Skin of body (tissue), 3 donors: ENCODE measurements at places on chromosomes 7 and 10. TPM values are rescaled to one million over a fixed set of nuclear protein-coding genes. Genes with fewer than 3 reads are reported as not detected.

Gene AOAH
- 5.8 TPM for total RNA-seq

Gene ACSM6
- 4.5 TPM for total RNA-seq

Gene HECTD2
- total RNA-seq, result 20.4 TPM

Gene GSTO1
- 46.6 TPM for total RNA-seq

Gene CPXM2
- total RNA-seq, result 4.9 TPM

Gene AGR2
- 21.7 TPM for total RNA-seq

Gene SPDYE5
- total RNA-seq, result not detected

Gene PTPN20
- total RNA-seq, result 3.2 TPM

Gene STEAP1B
- 2.0 TPM for total RNA-seq

Gene GTF2IRD1
- 18.1 TPM for total RNA-seq

Gene CYP26C1
- not detected for total RNA-seq

Gene FAM241B
- total RNA-seq, result 1.7 TPM

Gene ANXA8L1
- total RNA-seq, result 51.0 TPM

Gene ANKRD1
- 10.9 TPM for total RNA-seq

Gene C7orf33
- total RNA-seq, result not detected

Gene MOGAT3
- not detected for total RNA-seq

Gene C10orf143
- total RNA-seq, result 1.4 TPM

Gene DDX50
- 41.7 TPM for total RNA-seq

Gene AFAP1L2
- total RNA-seq, result 24.9 TPM

Gene ZNF680
- total RNA-seq, result 25.5 TPM

Gene OR2A42
- 0.10 TPM for total RNA-seq

DNA sequence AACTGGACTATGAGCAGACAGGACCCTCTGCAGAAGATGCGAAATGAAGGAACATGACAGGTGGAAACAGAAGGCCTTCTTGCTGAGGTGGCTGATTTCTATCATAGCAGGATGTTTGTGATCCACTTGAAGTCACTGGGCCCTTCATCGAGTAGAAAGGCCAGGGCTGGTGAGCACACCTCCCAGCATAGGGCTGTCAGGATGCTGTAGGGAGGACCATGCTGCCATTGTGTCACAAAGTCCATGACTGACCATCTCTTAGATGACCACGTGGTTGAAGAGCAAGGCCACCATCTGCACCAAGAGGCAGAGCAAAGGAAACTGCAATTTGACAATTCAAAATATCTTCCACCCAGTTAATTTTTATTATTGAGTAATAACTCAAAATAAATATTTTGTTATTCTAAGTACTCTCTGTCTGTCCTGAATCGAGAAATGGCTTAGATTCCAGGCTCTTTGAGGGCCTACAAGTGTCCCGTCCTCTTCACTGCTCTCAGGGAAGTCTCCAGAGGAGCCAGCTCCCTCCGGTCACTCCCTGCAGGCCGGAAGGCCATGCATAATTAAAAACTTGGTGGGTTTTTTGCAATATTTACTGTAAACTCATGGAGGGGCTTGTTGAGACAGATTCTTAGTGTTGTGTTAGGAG lies 249.3 kb upstream of the ZMIZ1 start:
- no peak for DNase-seq

- DNase-seq, result no peak
Observed at GRCh38 chr7:142153400-142153799, 41.9 kb downstream of the MGAM2 start.

GRCh38 chr10:127715782-127716378 lies 21.1 kb upstream of the FOXI2 start:
- DNase-seq, result no peak

- no peak for DNase-seq
Observed at GRCh38 chr7:73907554-73908122, 46.7 kb downstream of the TMEM270 start.

- no peak for DNase-seq
Observed at GRCh38 chr7:151185762-151186639, 1.0 kb downstream of the ASB10 start.

DNA sequence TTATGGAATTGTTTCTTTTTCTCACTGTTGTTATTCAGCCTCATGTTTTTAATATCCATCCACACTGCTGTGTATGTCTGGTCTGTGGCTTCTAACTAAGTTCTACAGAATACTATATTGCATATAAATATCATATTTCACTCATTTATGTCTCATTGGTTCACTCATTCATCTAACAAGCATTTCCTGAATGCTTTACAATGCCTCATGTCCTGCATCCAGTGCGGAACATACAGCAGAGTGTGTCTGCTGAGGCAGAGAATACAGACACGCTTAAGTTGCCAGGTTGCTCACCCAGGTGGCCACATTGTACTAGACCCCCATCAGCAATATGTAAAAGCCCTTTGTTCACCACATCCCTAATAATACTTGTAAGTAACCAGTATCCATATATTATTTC lies 111.8 kb upstream of the CNTNAP2 start:
- no peak for DNase-seq

GRCh38 chr10:82266438-82266837 lies 391.4 kb downstream of the NRG3 start:
- DNase-seq, result no peak

DNA sequence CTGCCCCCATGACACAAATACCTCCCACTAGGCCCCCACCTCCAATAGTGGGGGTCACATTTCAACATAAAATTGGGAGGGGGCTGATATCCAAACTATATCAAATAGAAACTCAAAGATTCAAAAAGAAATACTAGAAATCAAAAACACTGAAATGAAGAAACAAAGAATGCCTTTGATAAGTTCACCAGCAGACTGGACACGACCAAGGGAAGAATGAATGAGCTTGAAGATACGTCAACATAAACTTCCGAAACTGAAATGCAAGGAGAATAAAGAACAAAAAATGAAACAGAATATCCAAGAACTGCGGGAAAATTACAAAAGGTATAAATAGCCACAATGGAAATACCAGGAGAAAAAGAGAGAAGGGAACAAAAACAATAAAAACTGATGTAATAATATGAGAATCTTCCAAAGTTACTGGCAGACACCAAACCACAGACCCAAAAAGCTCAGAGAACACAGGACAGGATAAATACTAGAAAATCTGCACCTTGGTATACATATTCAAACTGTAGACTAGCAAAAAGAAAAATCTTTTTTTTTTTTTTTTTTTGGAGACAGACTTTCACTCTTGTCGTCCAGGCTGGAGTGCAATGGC lies 49.5 kb downstream of the BRI3 start:
- DNase-seq, result no peak

GRCh38 chr10:75468612-75469005 lies 37.2 kb downstream of the LRMDA start:
- no peak for DNase-seq

DNA sequence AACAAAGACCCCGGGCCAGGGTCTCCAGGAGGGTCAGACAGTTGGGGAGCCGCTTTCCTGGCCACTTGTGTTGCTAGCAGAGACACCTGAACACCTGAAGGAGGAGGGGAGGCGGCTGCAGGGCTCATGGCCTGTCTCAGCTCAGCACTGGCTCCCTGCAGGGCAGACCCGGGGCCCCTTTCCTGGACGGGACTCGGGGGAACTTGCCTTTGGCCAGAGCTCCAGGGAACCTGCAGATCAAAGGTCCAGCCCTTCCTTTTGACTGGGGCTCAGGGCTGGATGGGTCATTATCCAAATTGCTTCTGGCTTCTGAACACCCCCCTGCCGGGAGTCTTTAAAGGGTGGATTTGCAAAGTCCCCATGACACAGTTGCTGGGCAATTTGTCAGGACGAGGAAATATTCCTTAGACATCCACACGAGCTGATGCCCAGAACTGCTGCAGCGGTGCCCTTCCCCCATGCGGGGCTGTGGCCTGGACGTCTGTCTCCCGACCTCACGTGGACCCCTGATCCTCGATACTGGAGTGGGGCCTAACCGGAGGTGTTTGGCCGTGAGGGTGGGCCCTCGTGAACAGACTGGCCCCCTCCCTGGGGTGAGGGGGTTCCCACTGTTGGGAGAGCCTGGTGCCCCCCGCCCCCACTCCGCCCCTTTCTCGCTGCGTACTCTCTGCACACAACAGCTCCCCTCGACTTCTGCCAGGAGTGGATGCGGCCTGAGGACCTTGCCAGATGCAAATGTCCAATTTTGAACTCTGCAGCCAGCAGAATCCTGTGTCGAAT lies 194.3 kb downstream of the ELFN1 start:
- DNase-seq, result no peak

- DNase-seq, result no peak
Observed at GRCh38 chr10:67657775-67658174, 38.2 kb downstream of the CTNNA3 start.

DNA sequence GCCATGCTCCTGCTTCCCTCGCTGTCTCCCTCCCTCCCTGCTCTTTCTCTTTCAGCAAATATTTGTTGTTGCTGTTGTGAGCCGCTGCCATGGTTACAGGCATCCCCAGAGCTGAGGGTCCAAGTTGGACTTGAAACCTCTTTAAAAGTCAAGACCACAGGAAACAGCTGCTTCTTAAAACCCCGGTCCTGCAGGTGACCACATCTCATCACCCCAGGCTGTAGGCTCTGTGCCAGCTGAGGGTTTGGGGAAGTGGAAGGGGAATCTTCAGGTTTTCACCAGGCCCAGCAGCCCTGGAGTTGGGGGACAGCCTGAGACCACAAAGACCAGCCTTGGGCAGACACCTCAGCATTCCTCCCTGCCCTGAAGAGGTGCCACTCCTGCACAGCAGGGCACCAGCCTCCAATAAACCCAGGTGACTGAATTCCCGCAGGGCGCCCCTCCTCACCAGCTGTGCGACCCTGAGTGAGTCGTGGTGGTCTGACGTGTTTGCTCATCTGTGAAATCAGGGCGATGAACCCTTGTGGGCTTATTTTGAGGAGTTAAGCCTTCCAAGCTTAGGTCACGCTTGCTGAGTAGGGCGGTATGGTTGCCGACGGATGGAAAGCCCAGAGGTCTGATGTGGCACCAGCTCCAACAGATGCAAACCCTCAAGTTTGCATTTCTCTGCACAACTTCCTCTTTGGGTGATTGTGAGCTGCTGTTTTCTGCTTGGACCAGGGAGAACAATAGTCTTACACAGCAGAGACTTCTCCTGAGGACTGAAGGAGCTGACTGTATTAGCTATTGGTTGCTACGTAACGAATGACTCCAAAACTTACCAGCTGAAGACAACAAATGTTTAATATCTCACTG lies 24.8 kb downstream of the NPTX2 start:
- peak; percentile 14 for DNase-seq

DNA sequence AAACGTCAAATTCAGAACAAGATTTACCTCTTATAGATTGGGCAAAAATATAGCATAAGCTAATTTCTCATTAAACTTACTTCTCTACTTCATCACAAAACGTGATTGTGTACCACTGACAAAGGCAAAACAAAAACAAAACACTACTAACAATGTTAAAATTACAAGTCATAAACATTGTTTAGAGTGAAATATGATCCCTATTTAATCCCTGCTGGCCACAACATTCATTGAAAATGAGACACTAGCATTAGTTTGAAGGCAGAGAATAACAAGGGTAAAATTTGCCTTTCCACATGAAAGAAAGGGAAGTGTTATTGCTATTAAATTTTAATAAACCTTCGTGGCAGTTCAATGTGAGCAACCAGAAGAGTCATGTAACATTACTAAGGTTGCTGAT lies 45.0 kb downstream of the SEMA3A start:
- DNase-seq, result no peak

- no peak for DNase-seq
Observed at GRCh38 chr7:25619963-25620799, 391.9 kb upstream of the NPVF start.

DNA sequence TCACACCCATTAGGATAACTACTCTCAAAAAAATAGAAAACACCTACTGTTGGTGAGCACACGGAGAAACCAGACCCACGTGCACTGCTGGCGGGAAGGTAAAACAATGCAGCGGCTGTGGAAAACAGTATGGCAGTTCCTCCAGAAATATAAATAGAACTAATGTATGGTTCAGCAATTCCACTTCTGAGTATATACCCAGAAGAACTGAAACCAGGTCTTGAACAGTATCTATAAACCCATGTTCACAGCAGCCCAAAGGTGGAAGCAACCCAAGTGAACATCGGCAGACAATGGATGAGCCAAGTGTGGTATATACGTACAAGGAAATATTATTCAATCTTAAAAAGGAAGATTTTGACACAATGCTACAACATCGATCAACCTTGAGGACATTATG lies 164.7 kb downstream of the ZMYND11 start:
- DNase-seq, result no peak

GRCh38 chr10:5608608-5609220 lies 57.7 kb downstream of the ASB13 start:
- no peak for DNase-seq

GRCh38 chr7:1154172-1154739 lies 5.7 kb downstream of the ZFAND2A start:
- no peak for DNase-seq

- DNase-seq, result peak; percentile 26
Observed at GRCh38 chr10:91653219-91653870, 20.5 kb upstream of the PPP1R3C start.

GRCh38 chr10:88913127-88913526 lies 33.1 kb downstream of the STAMBPL1 start:
- DNase-seq, result peak; percentile 23

GRCh38 chr7:91953618-91954017 lies 13.0 kb downstream of the AKAP9 start:
- DNase-seq, result no peak

DNA sequence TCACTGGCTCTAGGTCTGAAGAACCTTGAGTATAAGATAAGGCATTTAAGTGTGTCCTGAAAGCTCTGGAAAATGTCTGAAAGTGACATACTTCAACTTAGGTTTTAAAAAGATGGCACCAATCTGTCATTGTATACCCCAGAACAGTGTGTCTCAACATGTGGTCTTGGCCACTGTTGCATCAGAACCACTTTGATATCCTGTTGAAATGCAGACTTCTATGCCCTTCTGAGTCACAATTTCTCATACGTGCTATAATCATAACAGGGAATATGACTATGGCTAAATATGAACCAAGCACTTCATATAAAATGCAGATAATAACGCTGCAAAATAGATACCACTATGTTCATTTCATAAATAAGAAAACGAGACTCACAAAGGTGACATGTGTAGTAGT lies 38.0 kb upstream of the GPAM start:
- no peak for DNase-seq

DNA sequence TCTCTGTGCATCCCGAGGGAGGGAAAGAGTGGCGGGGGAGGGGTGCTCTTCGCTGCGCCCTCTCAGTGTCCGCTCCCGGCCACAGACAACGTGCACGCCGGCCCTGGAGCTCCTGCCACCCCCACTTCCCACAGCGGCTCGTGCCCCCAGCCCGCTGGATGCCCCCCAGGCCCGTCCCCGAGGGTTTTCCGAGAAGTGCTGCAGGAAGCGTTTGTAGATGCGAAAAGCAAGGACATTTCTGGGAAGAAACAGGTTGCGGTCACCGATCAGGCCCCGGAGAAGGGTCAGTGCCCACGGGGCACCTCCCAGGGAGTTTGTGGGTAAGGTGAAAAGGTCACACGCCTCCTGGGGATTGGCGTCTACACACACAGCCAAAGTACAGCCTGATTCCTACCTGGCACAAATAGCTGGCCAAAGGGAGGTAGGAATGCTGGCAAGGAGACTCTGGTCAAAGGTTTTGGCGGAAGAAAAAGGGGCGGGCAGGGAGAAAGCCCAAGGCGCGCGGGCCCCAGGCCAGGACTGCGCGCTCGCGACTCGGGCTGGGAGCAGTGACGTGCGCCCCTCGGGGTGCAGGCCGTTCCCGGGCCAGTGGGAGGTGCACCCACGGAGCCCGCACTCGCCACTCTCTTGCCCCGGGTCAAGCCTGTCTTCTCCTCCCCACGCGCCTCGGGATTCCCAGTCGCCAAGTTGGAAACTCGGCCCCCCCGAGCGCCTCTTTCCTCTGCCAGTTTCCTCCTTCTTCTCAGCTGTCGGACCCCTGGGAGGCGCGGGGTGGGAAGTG lies 1.5 kb upstream of the NRP1 start:
- DNase-seq, result peak; percentile 38
